ENCODE measurements at places on chromosomes 1 and 21.

DNA sequence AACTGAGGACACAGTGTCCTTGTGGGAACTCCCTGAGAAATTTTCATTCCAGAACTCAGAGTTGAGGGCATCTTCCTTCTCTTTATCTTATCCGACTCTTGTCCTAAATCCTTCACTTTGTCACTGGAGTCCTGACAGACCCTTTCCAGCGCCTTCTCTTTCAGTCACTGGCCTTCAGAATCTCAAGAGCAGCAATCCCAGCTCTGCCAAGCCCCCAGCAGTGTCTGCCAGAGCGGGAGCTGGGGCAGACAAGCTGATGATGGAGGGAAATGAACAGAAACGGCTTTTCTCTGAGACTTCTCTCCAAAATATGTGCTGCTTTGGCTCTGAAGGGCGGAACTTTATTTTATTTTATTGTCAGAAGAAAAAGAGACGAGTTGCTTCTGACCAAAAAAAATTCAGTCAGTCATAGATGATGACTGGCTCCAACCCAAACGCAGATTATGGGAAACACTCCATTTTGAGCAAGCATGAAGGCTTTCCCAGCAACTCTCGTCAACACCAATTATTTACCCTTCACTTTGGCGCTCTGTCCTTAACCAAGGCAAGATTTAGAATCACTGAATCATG, 32.2 kb downstream of the MIS18A start:
- DNase-seq = no peak

DNA sequence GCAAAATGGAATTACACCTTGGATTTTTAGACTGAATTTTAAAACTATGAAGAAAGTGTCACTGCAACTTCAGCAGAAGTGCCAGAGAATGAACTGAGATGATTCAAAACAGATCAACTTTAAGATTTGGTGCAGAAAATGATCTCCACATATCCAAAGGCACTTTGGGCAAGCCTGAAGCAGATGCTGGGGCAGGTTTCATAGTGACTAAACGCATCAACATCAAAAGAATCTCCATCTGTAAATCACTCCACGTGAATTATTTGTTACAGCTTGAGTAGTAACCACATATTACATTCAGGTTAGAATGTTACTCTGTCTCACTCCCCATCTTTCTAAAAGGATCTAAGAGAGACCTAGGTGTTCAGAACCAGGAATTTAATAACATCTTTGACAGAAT, 329.0 kb upstream of the ESRRG start:
- DNase-seq = no peak

GRCh38 chr1:28314547-28314941, 14.3 kb upstream of the MED18 start:
- DNase-seq = peak; percentile 69

GRCh38 chr1:61403679-61404596, 321.0 kb downstream of the TM2D1 start:
- peak; percentile 69 for DNase-seq

GRCh38 chr1:59258412-59259032, 38.4 kb upstream of the FGGY start:
- no peak for DNase-seq

DNA sequence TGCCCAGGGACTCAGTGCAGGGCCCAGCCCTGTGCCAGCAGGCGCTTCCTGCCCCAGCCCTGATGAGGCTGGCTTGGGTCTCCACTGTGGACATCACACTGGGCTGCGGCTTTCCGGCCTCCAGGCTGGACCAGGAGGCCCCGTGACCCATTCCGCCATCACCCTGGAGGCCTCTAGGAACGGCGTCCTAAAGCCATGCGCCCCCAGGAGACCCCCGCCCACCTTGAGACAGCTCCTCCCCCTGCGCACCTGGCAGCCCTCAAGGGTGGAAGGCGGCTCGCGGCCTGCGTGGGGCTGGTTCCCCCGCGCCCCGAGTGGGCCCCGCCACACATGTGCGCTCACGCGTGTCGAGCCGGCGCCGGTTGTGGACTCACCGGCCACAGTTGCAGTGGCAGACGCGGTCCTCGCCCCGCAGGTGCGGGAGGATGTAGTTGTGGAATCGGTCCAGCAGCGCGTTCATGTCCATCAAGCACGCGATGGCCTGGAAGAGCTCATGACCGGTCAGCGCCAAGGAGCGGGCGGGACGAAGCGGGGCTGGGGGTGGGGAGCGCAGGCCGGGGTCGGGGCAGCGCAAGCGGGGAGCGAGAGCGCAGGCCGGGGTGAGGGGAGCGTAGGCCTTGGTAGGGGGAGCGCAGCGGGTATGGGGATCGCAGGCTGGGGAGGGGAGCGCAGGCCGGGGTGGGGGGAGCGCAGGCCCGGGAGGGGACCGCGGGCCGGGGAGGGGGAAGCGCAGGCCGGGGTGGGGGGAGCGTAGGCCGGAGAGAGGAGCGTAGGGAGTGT, 924 bp downstream of the TMEM240 start:
- no peak for DNase-seq

GRCh38 chr1:117015724-117016123, 14.2 kb downstream of the CD101 start:
- DNase-seq = no peak

- DNase-seq = no peak
Measured at GRCh38 chr1:36557041-36558000, 74.6 kb upstream of the CSF3R start.

- no peak for DNase-seq
Measured at GRCh38 chr1:18900303-18900841, 2.0 kb downstream of the ALDH4A1 start.

DNA sequence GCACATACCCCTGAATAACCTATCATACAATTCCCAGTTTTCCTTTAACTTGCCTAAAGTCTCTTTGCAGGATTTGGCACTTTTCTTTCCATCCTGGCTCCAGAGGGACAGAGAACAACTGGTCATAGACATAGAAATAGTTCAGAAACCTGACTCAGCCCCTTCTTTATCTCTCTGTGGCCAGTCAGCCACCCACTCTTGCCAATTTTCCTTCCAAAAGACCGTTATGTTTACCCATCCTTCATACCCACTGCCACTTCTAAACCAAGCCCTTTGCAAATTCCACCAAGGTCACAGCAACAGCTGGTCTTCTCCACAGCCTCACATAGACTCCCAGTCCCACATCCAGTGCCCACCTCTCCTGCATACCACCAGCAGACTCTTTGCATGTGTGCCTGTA, 127.2 kb upstream of the FGGY start:
- DNase-seq = no peak

GRCh38 chr1:44949286-44949685, 37.1 kb downstream of the EIF2B3 start:
- DNase-seq = no peak

- no peak for DNase-seq
Measured at GRCh38 chr1:204294357-204294756, 65.4 kb downstream of the PLEKHA6 start.

DNA sequence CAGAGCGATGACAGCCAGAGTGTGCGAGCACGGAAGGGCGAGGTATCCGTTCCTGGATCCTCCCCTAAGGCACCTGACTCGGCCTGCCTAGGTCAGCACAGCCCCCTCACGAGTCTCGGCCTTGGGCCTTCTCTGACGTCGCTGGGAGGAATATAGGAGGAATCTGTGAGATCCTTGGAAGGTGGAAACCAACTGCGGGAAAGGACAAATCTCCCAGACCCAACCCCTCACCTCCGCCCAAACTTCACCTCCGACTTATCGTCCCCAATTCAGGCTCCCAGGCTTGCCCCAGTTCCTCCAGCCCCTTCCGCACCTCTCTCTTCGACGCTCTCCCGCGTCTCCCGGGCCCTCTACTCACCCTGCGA, 494 bp downstream of the APH1A start:
- peak; percentile 70 for DNase-seq

DNA sequence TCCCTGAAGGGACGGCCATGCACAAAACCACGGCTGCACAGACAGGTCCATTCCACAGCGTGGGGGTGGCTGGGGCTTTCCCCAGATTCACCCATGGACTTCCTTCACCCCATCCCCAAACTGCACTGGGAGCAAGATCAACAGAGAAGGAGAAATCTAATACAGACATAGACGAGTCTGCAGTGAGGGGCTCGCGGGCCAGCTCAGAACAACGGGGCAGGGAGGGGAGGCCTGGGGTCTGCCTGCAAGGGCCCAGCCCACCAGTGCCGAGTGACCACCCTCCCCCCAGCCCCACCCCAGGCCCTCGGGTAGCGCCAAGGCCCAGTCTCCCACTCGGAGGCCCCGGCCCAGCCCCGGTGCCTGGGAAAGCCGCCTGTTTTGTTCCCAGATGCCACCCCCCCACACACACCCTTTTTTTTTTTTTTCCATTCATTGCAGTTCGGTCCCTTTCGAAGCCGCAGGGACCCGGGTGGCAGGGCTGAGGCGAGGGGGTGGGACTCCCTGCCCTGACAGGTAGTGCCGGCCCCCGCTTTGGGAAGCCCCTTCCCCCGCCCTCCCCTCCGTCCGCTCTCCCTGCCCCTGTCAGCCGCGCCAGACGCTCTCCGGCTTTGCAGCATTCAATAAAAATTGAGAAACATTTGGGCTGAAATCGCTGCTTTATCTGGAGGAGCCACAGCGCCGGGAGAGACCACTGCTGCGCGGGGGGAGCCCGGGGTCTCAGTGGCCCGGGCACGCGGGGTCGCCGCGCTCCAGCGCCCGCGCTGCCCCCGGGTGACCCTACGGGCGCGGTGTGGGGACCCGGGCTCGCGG, 543 bp upstream of the EPHB2 start:
- DNase-seq = peak; percentile 91

- DNase-seq = peak; percentile 62
Measured at GRCh38 chr1:225441314-225442122, 13.7 kb upstream of the LBR start.

- no peak for DNase-seq
Measured at GRCh38 chr1:174090471-174090870, 68.3 kb upstream of the RC3H1 start.

DNA sequence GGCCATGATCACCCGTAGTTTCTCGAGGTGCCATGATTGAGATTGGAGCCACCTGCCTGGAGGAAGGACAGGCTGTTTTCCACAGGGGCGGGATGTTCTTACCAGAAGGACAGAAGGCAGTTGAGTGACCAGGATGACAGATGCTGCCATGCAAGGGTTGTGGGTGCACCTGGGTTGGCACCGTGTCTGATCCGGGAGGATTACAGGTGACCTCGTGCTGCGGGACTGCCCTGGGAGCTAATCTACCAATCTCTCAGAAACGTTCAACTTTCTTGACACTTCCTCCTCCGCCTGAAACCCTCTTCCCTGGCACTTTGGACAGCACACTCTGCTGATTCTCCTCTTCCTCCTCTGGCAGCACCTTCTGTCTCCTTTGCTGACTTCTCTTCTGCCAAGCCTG, 13.8 kb upstream of the SLC6A9 start:
- DNase-seq = no peak

GRCh38 chr1:163970699-163971098, 588.3 kb upstream of the PBX1 start:
- no peak for DNase-seq

GRCh38 chr1:177077734-177078499, 86.6 kb downstream of the ASTN1 start:
- no peak for DNase-seq

GRCh38 chr1:71490432-71490831, 409.6 kb upstream of the ZRANB2 start:
- no peak for DNase-seq

- no peak for DNase-seq
Measured at GRCh38 chr1:147377263-147378246, 135.1 kb downstream of the CHD1L start.

GRCh38 chr1:2612591-2613365, 20.0 kb downstream of the MMEL1 start:
- no peak for DNase-seq

DNA sequence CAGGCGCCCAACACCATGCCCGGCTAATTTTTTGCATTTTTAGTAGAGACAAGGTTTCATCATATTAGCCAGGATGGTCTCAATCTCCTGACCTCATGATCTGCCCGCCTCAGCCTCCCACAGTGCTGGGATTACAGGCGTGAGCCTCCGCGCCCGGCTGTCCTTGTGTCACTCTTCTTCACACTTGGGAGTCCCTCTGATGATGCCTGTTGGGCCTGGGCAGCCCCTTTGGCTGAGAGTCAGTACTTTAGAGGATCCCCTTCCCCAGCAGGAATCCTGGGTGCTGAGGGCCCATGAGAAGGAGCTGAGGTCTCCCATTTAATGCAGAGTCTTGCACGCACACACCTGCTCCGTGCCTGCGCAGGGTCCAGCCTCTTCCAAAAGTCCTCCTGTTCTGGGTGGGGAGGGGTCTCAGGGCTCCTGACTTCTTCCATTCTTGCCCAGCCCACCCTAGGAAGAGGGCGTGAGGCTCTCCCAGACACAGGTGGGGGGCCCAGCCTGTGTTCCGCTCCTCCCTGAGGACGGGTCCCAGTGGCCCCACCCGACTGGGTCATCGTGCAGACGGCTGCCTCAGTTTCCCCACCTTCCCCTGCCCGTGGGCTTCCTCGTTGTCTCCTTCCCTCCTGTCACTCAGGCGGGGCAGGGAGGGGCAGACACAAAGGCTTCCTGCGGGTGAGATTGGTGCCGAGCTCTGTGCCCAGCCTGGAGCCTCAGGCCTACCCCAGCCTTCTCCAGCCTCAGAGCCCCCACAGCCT, 3.9 kb downstream of the TTLL10 start:
- no peak for DNase-seq

GRCh38 chr1:70256664-70257063, 35.5 kb downstream of the SRSF11 start:
- DNase-seq = no peak

- no peak for DNase-seq
Measured at GRCh38 chr1:112502826-112503225, 5.9 kb upstream of the WNT2B start.

GRCh38 chr1:162568802-162569201, 7.3 kb downstream of the UAP1 start:
- DNase-seq = peak; percentile 2

GRCh38 chr1:62476525-62477219, 39.8 kb downstream of the USP1 start:
- DNase-seq = no peak

GRCh38 chr1:155241069-155241679, 14.1 kb downstream of the ENTREP3 start:
- peak; percentile 93 for DNase-seq

- peak; percentile 69 for DNase-seq
Measured at GRCh38 chr1:89065079-89065868, at the start of gene GBP1. Gene GBP1 (minus strand): TSS chr1:89065208. CDS start chr1:89063234, 1,974 bp downstream.

DNA sequence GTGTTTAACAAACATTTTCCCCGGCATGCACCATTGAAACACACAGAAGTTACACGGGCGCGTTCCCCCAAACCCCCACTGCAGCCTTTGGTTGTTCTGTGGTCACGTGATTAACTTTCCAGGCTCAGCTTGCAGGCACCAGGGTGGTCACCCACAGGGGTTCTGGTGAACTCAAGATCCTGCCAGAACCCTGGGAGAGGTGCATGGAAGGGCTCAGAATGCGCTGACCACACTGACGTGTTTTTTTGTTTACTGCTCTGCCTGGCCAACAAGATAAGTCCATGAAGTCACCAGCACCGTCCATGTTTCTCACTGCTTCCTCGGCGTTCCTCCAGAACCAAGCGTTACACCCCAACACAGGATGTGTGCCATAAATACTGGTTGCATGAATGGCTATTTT, 229.5 kb upstream of the VAMP3 start:
- DNase-seq = no peak

GRCh38 chr1:56788588-56788987, 30.6 kb downstream of the FYB2 start:
- no peak for DNase-seq

All from suppressor macrophage (primary cell).